T-cell (primary cell): ENCODE measurements at places on chromosomes 7 and 10.

DNA sequence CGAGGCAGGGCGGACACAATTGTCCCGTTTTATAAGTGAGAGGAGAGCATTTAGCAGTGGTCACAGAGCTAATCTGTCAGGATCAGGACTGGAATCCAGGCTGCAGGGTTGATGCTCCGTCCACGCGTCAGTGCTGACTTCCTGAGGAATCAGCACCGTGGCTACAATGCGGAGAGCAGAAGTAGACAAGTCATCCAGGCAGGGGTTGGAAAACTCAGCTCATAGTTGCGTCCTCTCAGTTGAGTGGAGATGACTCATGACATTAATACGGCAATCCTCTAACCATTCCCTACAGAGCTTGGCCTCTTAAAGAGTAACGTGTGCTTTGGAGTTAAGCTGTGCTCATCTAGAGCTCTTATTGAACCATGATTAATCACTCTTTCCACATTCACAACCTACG, 17.1 kb upstream of the HTR5A start:
- DNase-seq = no peak

GRCh38 chr7:148622887-148623585, 32.5 kb downstream of the C7orf33 start:
- no peak for DNase-seq

DNA sequence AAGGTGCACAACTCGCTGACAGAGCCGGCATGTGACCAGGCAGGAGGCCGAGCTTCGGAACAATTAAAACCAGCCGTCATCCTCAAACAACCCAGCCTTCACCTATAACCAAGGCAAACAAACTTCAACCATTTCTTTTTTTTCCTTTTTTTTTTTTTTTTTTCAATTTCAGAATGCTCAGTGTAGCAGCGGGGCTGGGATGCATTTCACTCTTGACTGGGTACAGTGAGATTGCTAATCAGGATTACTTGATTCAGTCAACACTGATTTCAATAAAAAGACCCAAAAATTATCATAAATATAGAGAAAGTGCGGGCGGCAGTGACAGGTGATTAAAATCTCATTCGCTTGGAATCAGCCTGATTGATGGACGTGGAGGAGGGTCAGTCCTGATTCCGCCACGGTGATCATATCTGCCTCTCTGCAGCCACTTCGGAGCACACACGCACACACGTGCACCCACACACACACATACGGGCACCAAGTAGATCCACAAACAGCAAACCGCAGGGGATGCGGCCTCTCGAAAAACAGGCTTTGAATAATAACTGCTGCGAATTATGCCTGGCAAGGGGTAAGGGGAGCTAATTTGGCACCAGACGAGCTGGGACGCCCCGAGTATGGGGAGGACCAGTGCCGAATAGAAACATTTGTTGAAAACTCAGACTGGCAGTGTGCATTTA, 31.2 kb downstream of the EBF3 start:
- DNase-seq = no peak

DNA sequence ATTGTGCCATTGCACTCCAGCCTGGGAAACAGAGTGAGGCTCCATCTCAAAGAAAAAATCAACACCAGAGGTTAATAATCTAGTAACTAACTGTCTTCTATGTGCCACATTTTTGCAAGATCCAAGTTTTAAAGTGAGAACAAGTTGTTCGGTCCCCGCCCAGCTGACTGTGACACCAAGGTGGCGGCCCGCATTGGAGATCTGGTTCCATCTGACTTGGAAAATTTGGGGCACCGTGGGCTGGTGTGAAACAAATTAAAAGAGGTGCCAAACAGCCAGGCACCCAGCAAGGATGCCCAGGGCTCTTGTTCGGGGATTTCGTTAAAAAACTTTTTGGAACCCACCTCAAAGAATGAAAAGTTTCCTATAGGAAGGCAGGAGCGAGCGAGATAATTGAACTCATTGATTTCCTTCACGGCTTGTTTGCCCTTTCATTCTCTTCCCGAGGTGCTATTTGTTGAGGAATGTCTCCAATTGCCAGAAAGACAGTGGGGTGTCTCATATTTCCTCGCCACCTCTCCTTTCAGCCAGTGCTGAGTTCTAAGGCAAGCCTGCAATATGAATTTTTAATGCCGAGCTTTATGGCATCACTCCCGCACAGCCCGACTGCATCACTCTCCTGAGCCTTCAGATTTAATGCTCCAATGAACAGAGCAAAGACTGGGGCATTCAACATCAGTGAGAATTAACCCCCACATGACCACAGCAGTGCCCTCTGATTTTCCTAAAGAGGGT, 156.9 kb upstream of the SH2B2 start:
- DNase-seq = no peak

DNA sequence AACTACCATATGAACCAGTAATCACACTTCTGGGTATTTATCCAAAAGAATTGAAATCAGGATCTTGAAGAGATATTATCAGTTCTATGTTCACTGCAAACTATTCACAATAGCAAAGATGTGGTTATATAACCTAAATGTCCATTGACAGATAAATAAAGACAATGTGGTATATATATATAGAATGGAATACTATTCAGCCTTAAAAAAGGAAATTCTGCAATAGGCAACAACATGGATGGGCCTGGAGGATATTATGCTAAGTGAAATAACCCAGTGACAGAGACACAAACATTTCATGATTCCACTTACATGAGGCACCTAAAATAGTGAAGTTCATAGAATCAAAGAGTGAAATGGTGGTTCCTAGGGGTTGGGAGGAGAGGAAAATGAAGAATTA, 90.6 kb upstream of the CDK1 start:
- DNase-seq = no peak

GRCh38 chr10:115514895-115515294, 421.7 kb downstream of the ATRNL1 start:
- no peak for DNase-seq

- no peak for DNase-seq
Measured at GRCh38 chr7:93414574-93414973, 159.9 kb downstream of the CALCR start.

DNA sequence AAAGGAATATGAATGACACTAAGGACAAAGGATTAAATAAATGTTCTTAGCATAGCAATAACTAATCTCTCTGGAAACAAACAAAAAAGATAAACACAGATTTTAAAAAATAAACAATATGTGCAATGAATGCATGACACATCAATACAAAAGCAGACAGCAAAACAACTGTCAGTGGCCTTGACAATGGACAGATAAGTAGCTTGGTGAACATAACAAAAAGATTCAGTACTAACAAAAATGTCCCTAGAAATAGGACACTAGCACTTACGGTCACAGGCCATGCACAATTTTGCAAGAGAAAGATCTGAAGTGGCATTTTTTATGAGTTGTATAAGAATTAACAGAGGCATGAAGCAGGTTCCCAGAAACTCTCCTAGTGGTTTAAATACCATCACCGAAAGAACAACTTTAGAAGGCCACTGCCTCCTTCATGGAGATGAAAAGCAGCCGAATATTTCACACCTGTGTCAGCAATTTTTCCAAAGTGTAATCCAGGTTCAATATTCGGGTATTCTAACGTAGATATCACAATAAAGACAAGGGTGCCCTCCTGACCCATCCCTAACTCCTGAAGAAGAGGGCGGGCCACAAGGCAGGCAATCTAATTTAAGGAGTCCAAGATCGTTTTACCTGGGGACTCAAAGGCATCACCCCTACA, 231.3 kb upstream of the MKLN1 start:
- no peak for DNase-seq

DNA sequence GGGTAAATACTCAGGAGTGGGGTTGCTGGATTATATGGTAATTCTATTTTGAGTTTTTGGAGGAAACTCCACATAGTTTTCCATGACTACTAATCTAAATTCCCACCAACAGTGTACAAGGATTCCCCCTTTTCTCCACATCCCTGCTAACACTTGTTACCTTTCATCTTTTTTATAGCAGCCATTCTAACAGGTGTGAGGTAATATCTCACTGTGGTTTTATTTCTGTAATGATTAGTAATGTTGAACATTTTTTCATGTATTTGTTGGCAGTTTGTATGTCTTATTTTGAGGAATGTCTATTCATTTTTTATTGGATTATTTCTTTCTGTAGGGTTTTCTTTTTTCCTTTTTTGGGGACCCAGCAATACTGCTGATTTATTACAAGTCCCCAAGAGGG, 14.9 kb downstream of the TAF3 start:
- no peak for DNase-seq

DNA sequence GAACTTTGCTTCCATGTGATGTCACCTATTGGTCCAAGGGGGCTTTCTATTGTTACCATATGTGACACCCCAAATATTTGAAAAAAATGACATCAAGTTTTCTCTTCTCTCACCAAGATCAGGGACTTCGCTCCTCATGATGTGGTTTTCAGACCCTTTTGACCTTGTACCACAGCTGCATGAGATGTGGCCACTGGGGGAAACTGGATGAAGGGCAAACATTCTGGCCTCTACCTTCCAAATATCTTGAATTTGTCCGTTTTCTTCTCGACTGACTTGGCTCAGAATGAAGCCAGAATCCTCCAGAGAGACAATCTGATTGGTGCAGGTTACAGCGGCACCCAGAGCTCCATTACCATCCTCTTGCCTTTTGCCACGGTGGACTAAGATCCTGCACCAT, 122.7 kb downstream of the PRKCQ start:
- DNase-seq = no peak

- DNase-seq = no peak
Measured at GRCh38 chr10:117275121-117275520, 34.2 kb downstream of the SLC18A2 start.

- DNase-seq = no peak
Measured at GRCh38 chr10:6766131-6766801, 186.2 kb upstream of the PRKCQ start.

DNA sequence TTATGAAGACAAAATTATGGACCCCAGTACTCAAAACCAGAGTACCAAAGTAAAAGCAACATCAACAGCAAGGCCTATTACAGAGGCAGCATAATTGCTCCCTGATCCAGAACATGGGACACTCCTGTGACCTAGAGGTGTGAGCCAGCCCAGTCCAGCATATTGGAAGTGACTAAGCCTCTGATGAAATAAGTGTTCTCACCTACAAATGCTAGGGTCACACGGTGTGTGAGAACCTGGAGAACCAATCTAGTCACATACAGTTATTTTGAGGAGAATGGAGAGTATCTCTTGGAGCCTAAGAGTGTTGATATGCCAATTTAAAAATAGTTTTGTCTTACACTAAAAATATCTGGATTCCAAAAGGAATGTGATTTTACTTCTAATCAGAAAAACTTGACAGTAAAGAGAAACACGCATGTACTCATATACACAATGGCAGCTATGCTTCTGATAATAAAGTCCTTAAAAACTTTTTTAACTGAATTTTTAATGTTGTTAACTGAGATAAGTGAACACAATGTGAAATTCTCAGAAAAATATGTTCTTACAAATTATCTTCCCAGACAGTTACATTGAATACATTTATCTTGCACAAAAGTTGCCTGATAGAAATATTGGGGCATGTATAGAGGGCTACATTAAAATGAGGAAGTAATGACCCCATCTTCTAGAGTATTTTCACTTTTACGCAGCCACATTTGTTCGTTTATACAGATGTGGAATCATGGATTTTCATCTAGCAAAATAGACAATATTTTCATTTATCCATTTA, 56.8 kb upstream of the CD36 start:
- DNase-seq = no peak

DNA sequence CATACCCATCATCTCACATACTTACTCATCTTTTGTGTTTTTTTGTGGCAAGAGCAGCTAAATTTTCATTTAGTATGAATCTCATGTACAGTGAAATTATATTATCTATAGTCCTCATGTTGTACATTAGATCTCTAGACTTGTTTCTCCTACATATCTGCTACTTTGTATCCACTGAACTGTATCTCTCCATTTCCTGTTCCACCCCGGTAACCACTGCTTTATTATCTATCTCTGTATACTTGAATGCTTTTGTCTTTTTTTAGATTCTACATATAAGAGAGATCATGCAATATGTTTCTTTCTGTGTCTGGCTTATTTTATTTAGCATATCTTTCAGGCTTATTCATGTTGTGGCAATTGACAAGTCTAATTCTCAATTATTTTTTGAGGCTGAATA, 125.1 kb downstream of the ANKRD7 start:
- DNase-seq = no peak

- DNase-seq = no peak
Measured at GRCh38 chr7:16730937-16731336, 22.6 kb upstream of the TSPAN13 start.

GRCh38 chr10:71878327-71879034, 27.4 kb upstream of the PSAP start:
- DNase-seq = no peak

DNA sequence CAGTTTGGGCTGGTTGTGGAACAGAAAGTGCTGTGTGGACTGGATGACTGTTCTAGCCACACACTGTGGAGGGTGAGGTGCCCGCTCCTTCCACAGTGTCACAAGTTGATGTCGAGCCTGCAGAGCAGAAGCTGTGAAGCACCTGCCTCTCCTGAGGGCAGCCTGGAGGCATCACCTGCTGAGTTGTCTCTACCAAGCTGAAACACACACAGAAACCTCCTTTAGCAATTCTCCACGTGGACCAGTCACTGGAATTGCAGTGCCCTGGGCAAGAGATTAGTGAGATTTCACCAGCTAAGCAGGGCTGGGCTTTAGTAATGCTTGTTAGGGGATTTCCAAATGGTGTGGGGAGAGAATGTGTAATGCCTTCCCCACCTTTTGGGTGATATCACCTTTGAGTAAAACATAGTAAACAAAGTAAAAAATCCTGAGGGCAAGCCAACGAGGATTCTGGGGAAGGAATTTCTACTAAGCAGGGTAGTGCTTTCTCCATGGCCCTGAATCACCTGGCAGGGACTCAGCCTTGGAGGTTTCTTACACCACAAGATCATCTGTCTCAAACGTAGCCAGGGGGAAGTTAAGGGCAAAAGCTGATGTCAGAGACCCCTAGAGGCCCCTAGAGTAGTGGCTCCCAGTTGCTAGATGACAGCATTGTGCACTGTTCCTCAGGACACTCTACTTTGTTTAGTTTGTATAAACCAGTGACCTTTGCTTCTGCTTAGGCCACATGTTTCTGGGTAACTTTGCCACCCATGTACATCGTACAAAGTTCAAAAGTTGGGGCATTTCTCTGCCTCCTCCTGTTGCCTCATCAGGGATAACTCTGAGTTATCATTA, 233.1 kb upstream of the IGFBP3 start:
- DNase-seq = no peak
